ENCODE measurements at places on chromosomes 12 and 14.

GRCh38 chr14:71549421-71550050, 382.7 kb upstream of the RGS6 start:
- DNase-seq: no peak

DNA sequence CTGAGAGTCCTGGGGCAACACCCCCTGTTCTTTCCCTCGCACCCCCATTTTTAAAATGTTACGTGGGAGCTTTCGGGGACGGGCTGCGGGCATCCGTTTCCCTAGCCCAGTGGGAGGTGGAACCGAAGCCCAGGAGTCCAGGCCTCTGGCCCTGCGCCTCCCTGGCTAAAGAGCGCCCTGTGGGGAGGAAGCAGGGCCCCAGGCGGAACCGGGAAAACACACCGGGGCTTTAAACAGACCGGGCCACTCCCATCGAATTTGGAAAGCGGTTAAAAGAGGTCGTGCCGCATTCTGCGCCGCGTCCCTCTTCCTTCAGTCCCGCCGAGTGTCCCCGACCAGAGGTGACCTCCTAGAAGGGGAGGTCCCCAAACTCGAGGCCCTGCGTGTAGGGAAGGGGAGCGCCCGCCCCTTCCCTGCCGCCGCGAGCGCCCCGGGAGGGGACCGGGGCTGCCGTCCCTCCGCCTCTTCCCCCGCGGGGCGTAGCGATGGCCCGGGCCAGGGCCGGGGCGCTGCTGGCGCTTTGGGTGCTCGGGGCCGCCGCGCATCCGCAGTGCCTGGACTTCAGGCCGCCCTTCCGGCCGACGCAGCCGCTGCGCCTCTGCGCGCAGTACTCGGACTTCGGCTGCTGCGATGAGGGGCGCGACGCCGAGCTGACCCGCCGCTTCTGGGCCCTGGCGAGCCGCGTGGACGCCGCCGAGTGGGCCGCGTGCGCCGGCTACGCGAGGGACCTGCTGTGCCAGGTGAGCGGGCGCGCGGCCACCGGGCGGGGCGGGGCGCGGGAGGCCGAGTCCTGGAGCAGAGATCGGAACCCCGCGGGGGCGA, at the start of gene HHIPL1:
HHIPL1 (plus strand) TSS at position 407 of the 822 bp plus-strand sequence; CDS start at position 486, 79 bp downstream.
- DNase-seq: no peak

DNA sequence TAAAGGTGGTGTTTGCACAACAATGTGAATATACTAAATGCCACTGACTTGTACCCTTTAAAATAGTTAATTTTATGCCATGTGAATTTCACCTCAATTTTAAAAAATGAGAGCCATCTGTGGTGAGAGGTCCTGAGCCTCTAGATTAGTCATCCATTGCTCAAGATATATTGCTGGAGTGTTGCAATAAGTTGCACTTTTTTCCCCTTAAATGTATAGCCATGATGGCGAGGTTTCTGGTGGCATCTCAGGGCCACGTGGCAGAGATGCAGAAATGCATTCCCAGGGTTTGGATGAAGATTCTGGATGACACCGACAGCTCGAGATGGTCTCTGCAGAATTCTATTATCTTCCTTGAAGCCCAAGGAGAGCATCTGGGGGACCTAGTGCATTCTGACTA, 153.7 kb downstream of the AACS start:
- no peak for DNase-seq

GRCh38 chr14:33534632-33535031, 416.2 kb downstream of the EGLN3 start:
- no peak for DNase-seq

DNA sequence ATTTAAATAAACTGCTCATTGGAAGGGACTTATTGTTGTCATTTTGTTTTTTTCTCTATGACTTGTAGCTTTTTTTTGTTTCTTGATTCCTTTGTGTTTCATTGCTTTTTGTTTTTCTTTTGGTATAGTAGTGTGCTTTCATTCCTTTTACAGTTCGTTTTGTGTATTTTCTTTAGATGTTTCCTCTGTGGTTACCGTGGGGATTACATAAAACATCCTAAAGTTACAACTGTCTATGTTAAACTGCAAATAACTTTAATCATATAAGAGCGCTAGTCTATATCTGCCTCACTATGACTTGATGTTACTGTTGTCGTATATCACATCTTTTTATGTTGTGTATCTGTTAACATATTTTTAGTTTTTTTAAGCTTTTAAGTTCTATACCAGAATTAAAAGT, 86.9 kb downstream of the ATF7IP start:
- no peak for DNase-seq

GRCh38 chr12:64821116-64821630, 3.3 kb upstream of the TBC1D30 start:
- no peak for DNase-seq

DNA sequence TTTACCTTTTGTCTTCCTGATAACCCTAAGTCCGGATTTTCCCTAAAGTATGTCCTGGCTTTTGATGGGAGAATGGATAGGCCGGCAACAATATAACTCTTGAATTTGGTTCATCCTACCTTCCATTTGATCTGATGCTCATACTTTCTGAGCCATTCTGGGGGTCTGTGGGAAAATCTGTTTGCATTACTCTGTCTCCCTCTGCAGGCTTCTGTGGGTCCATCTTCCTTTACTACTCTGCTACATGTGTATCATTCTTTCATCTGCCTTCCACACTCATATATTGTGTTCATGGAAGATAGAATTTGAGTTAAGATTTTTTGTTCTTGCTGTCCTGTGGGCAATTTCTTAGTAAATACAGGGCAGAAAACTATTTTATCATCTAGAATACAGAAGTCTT, 101.5 kb downstream of the NAV3 start:
- no peak for DNase-seq

DNA sequence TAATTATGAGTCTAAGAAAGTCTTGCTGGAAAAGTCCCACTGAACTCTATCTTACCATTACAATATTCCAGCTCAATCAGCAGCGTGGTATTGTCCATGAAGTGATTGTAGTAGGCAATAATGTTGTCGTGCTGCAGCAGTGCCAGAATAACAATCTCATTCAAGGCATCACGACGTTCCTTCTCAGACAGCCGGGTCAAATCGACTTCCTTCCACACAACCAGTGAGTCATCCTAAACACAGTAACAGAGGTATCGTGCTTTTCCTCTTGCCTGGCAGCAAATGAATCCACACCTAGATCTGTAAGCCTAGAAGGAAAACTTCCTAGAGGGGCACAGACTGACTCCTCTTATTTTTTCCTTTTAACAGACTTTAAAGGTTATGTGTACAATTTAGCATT, 2.9 kb downstream of the NEK9 start:
- DNase-seq: no peak

- DNase-seq: no peak
Measured at GRCh38 chr12:2941524-2941923, 17.7 kb upstream of the TEAD4 start.

DNA sequence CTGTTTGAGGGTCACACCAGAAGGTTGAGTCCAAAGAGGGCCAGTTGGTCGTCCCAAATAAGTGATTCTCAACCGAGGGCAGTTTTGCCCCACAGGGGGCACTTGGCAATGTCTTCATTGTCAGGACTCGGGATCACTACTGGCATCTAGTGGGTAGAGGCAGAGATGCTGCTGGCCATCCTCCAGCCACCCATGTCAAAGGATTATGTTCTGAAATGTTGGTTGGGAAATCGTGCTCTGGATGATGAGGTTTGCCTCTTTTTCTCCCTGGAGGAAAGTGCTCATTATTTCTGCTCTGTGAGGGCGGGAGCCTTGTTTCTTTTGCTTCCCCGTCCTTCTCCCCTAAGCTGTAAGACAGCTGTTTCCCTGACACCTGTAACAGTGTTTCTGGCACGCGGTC, 3.6 kb downstream of the ZNF839 start:
- DNase-seq: peak; percentile 37

GRCh38 chr14:70972107-70972976, 65.1 kb downstream of the PCNX1 start:
- DNase-seq: peak; percentile 74

DNA sequence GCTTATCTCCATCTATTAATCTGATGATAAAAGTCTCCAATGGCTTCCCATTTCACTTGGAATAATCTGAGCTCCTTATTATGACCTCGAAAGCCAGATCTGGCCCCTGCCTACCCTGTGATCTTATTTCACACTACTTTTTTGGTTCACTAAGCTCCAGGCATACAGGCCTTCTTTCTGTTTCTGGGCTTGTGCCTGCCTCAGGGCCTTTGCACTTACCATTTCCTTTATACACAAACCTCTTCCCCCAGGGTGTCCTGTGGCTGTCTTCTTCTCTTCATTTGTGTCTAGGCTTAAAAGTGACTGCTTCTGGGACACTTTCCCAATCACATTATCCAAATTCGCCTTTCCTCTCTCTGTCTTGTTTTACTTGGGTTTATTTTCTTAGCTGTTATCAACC, 478.8 kb downstream of the LRIG3 start:
- no peak for DNase-seq

- no peak for DNase-seq
Measured at GRCh38 chr12:9649532-9649940, 20.0 kb upstream of the CLEC2D start.

GRCh38 chr12:92516277-92516600, 186.6 kb upstream of the PLEKHG7 start:
- DNase-seq: no peak

GRCh38 chr14:67199016-67199415, 9.8 kb downstream of the GARIN2 start:
- no peak for DNase-seq
